ENCODE measurements at places on chromosomes 3 and 15.

DNA sequence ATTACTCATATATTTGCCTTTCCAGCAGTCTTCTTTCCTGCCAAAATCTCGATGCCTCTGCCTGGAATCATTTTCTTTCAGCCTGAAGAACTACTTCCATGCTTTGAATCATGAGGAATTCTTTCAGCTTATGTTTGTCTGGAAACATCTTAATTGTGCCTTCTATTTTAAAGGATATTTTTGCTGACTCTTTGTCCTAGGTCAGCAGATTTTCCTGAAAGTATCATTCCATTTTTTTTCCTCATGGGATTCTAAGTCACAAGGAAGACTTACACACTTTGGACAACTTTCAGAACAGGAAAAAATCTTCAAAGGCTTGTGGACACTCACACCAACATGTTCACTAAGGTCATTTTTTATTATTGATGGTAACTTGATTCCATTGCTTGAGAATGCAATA is 10.1 kb downstream of the PRR23E start:
- DNase-seq, result no peak

- DNase-seq, result no peak
Observed at GRCh38 chr15:58277333-58277732, 139.2 kb downstream of the AQP9 start.

- DNase-seq, result no peak
Observed at GRCh38 chr3:173249457-173249856, 108.4 kb upstream of the SPATA16 start.

- DNase-seq, result no peak
Observed at GRCh38 chr3:186852994-186853393, 10.5 kb downstream of the ADIPOQ start.

GRCh38 chr3:148758303-148758884 is 60.7 kb downstream of the AGTR1 start:
- no peak for DNase-seq

GRCh38 chr3:66673293-66673692 is 172.5 kb upstream of the LRIG1 start:
- no peak for DNase-seq

- no peak for DNase-seq
Observed at GRCh38 chr15:72195101-72195511, 2.5 kb downstream of the GRAMD2A start.

- DNase-seq, result no peak
Observed at GRCh38 chr3:131645638-131646037, 142.9 kb upstream of the MRPL3 start.

DNA sequence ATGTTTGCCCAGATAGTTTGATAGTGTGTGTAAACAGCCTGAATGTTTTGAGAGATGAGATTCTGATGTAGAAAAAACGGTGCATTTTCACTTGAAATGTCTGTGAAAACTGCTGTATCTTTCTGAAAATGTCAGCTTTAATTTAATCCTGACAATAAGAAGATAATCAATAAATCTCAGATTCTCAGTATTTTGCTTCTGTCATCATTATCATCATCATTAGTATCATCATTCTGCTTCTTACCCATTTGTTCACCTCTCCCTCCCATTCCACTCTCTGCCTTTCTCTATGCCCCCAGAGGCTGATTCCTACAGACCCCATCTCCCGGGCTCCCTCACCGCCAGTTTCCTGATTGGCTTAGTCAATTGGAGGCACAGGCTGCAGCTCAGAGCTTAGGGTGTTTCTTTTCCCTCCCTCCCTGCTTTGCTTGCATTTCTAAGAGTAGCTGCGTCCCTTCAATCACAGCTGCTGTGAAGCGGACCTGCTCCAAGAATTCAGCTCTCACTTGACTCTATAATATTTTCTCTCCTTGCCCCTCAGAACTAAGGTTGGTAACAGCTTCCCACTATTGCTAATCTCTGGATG is 8.2 kb upstream of the SNTN start:
- no peak for DNase-seq

GRCh38 chr15:80915472-80915871 is 74.1 kb downstream of the MESD start:
- DNase-seq, result no peak

DNA sequence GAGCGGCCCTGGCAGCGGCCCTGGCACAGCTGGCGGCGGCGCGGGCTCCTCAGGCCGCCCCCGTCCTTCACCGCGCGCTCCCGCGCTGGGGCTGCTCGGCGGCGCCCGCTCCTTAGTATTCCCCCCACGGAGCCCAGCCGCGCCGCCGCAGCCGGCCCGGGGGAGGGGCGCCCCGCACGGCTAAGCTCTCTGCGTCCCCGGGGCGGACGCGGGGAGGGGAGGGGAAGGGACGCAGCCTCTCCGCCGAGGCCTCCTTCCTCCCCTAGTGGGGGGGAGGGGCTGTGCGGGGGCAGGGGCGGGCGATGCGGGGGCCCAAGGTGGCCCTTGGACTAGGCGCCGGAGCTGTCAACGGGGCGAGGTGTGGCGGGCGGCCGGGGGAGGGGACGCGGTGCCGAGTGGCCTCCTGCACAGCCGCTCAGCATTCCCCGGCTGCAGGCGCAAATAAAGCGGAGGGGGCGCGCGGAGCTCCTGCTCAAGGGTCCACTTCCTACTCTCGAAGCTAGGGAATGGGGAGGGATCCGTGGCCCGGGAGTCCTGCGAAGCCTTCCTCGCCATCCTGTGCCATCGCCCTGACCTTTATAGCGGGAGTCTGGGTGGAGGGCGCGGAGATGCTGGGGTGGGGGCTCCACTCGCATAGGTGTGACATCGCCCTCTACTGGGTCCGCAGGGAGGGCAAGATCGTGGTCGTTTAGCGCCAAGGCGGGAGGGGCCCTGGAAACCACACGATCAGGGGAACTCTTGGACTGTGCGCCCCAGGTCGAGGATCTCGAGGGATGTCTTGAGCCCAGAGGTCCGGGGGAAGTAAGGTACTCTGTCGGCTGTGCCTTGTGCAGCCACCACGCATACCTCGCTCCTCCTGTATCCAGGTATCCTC is 22.2 kb downstream of the EPHB3 start:
- DNase-seq, result peak; percentile 9

DNA sequence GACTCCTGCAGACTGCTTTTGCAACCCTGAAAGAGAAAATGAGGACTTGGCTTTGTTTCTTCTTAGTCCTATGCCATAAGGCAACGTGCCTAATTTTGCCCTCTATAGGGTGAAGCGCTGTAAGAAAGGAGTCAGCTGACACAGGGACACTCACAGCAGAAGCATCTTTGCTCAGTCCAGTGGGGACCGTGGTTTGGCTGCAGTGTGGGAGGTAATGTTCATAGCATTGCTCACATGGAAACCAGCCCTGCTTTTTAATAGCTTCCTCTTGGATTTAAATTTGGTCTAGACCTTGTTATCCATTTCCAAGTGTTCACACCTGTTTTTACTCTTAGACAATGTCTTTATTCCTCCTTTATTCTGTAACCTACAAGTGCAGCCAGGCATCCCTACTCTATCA is 1032.1 kb downstream of the NTRK3 start:
- no peak for DNase-seq

- no peak for DNase-seq
Observed at GRCh38 chr3:58748024-58748423, 81.5 kb upstream of the FAM3D start.

DNA sequence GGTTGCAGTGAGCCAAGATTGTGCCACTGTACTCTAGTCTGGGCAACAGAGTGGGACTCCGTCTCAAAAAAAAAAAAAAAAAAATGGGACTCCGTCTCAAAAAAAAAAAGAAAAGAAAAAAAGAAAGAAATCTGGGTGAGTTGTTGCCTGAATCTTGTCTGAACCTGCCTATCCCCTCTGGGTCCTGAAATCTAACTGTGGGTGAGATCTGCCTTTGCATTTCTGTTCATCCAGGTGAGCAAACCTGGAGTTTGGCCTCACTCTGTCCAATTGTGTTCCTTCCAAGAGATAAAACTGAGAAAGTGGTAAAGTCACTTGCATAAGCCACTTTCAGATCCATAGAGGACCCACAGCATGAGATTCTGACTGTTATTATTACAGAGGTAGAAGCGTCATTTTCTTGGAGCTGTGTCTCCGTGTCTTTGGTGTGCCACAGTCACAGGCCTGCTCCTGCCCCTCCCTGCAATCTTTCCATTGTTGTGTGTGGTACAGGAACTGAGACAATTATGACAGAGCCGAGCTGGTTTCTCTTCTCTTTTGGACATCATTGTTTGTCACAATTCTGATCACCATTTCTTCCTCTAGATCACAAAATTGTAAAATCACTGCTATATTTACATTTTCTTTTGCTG is 235.9 kb downstream of the LPP start:
- no peak for DNase-seq

- no peak for DNase-seq
Observed at GRCh38 chr3:100245136-100245535, 15.7 kb upstream of the TBC1D23 start.

- DNase-seq, result no peak
Observed at GRCh38 chr3:63791974-63792373, 27.1 kb upstream of the C3orf49 start.

DNA sequence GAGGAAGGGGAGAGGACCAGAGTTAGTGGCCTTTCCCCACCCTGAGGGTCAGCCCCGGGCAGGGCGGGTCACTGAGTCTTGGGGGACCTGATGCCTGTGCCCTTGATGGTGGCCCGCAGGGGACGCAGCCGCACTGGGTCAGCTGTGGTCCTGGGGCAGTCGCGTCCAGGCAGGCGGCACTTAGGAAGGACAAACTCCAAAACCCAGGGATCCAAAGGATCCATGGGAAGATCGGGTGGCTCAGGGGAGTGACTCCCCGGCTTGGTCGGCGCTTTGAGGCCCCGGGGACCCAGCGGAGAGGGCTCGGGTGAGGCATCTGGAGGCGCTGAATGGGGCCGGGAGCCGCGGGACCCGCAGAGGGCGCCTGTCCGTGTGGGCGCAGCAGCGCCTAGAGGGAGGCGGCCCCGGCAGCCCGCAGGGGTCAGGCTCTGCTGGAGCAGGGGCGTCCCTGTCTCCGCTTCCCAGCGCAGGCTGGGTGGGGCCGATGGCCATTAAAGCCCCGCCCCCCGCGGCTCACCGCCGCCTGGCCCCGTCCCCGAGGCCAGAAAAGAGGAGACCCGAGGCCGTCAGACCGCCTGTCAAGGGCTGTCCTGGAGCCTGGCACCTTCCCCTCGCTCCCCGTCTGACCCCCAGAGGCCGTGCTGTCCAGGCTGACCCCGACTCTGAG is 17.5 kb downstream of the CIDEC start:
- no peak for DNase-seq

DNA sequence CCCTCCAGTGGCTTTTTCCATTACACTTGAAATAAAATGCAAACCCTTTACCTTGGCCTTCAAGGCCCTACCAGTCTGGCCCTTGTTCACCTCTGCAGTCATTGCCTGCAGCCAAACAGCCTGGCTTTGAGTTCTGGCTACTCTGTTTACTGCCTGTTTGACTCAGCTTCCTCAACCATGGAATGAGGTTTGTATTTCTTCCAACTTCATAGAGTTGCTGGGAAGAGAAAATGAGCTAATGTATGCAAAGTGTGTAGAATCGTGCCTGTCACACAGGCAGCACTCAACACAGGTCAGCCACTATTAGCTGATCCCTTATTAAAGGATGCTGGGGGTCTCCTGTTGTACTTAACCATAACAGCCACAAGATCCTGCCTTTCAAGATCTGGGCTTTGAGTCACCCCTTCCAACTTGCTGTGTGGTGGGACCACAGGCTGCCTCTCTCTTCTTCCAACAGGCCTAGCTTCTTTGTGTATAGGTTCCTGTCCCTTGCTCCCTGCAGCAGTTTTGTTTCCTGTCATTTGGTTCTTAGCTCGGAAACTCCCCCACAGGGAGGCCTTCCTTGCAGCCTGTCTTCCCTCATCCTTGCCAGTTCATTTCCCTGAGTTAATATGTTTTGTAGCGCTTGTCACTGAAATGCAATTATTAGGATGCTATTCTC is 6.4 kb downstream of the MED12L start:
- no peak for DNase-seq

GRCh38 chr3:146803745-146804144 is 198.6 kb upstream of the PLSCR5 start:
- no peak for DNase-seq

DNA sequence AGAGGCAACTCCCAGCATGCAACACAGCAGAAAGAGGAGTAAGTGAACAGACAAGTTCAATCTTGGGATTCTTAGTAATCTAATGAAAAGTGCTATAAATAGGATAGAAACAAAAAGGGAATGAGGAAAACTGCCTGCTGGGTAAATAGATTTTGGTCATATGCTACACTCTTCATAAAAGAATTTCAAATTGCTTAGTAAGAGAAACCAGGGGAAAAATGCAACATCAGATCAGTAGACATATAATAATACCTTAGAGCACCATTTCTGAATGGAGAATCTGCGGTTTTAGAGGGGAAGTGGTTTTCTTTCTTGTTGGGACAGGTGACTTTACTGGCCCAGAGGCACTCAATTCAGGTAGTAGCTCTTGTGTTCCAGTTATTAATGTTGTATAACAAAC is 13.4 kb upstream of the TBC1D5 start:
- DNase-seq, result no peak

DNA sequence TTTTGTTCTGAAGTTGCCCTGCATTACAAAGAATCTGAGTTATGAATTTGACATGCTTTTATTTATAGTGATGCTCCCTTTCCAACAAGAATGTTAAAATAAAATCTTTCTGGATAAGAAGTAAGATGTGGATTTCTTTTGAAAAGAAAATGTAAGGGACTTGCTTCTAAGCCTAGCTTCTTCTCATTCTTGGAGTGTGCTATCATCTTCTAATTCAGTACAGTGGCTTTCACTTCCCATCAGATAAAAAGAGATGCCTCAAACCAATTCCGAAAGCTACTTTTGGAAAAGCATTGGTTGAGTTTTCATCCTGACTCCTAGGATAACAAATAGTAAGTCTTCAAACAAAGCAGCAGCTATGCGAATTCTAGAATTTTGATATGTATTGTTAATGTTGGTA is 197.0 kb upstream of the ZPLD1 start:
- DNase-seq, result no peak

DNA sequence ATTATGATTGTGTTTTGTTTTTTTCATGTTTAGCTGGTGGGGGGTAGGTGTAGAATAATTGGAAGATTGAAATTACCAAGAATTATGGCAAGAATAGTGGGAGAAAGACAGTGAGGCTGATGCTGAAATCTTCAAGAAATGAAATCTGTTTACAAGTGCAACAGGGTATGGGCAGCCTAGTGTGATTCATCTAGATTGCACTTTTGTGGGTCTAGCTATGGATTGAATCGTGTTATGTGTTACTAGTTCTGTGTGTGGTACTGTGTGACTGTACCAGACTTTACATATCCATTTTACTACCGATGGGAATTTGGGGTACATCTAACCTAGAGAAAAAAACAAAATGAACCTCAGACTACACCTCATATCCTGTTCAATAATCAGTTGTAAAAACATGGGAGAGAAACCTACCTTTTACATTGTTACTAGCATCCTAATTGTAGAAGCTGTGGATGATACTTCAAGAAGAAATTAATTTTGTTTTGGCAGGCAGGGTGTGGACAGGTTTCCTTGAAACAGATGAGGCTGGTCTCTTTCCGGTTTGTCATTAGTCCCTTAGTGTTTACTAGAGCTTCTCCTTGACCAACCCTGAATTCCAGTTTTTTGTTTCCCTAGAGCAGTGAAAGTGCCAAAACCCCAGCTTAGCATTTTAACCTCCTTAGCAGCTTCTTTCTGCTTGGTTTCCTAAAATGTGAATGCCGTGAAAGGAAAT is 47.9 kb downstream of the OPA1 start:
- no peak for DNase-seq

Data from DND-41 (cell line).